ENCODE measurements at places on chromosomes 5 and 9. TPM values are rescaled to one million over a fixed set of nuclear protein-coding genes. Genes with fewer than 3 reads are reported as not detected.

DNA sequence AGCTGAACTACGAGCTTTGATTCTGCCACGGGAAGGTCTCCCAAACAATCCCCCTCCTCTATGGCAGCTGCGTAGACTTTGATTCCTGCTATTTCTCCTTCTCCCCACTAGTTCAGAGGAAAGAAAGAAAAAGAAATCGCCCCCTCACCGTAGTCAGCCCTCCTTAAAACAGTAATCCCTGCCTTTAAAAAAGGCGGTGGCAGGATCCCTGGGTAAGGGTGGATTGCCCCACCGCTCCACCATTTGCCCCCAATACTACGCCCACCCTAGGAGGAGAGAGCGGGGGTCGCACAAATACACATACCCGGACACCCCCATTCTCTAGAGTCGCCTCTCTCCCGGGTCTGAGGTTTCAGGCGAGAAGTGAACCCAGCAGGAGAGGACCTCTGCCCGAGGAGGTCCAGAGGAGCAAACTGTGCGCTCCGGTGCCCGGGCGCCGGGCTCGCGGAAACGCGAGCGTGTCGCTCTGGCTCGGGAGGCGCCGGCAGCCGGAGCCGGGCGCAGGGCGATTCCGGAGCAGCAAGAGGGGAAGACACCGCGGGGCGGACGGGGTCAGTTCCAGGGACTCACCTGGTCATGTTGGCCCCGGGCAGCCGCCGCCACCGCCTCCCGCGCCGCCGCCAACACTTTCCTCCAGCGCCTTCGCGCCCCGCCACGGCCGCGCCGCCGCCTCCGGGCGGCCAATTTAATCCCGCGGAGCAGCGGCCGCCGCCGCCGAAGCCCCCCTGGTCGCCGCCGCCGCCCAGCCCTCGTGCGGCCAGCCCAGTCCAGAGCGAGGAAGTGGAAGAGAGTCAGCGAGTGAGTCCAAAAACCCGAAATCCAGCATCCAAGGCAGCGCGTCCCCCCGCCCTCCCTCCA lies 1057.7 kb upstream of the DMAC1 start:
- no peak for DNase-seq

The STKLD1 gene
- 1.5 TPM for polyA plus RNA-seq

- no peak for DNase-seq
Observed at GRCh38 chr5:157026789-157027424, 32.0 kb downstream of the HAVCR1 start.

The DDX4 gene
- 0.57 TPM for polyA plus RNA-seq

The PRR16 gene
- 0.66 TPM for polyA plus RNA-seq
